ENCODE measurements at places on chromosomes 11 and 22.

- no peak for DNase-seq
These were observed 12.9 kb upstream of the ARFGAP3 start for GRCh38 chr22:42869888-42870480.

DNA sequence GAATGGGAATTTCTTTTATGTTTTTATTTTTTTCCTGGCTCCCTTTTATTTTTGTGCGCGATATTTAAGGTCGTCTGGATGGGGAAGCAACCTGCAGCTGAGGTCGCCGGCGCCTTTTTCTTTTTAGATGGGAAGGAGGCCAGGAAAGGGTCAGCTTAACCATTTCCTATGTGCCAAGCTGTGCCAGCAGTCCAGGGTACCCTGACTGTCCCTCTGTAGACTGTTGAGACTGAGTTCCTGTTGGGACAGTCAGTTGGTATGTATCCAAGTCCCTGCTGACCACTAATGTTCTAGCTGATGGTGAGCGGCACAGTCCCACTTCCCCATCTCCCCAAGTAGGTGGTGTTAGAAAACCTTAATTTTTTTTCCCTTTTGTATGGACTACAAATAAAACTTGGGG is 10.5 kb downstream of the RBM14 start:
- no peak for DNase-seq

GRCh38 chr11:85266646-85267045 is 360.5 kb downstream of the DLG2 start:
- DNase-seq: no peak

DNA sequence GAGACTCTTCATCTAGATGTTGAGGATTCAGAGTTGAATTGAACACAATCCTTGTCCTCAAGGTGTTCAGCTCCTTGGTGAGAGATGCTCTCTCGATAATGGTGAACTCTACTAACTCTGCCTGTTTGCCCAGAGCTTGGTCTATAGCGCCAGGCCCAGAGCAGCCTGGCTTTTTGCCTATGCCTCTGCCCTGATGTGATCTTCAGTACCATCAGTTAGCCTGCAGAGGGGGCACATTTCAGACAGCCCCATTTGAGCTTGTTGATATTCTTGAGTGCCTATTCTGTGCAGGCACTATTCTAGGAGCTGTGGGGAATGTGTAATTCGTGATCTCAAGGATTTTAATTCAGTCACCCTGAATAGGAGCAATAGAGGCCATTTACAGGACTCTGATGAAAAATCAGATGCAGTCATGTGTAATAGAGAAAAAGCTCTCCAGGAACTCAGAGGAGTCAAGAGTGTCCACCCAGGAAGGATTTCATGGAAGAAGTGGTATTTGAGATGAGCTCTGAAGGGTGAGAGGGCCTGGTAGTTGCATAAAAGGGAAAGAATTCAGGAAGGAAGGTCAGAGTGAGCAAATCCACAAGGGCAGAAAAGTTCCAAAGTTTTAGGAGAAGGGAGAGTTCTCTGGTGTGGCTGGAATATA is 19.3 kb downstream of the GTPBP1 start:
- DNase-seq: peak; percentile 57

DNA sequence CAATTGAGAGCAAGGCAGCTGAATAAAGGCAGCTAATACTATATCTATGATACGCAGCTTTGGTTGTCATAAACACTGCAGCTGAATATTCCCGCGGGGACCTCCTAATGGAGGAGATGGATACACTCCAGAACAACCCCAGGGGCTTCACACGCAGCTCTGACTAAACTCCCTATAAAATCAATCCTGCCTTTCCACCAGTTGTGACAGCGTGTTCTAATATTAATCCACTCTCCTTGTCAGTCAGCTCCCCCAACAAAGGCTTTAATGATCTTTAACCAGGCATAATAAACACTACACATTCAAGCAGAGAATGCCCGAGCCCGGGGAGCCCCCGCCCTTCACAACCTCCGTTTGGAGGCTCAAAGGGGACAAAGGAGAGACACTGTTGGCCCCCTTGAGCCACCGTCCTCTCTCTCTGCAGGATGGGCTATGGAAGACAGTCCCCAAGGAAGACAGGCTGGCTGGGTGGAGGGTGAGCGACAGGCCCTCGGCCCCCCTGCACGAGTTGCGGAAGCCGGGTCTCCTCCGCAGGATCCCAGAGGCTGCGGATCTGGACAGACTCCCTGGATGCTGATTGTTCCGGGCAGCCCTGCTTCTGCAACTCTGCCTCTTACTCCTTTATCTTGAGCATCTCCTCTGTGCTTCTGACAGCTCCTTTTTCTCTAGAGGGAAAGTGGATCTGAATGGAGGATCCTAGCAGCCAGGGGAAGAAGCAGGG is 565.2 kb downstream of the BUD13 start:
- no peak for DNase-seq

DNA sequence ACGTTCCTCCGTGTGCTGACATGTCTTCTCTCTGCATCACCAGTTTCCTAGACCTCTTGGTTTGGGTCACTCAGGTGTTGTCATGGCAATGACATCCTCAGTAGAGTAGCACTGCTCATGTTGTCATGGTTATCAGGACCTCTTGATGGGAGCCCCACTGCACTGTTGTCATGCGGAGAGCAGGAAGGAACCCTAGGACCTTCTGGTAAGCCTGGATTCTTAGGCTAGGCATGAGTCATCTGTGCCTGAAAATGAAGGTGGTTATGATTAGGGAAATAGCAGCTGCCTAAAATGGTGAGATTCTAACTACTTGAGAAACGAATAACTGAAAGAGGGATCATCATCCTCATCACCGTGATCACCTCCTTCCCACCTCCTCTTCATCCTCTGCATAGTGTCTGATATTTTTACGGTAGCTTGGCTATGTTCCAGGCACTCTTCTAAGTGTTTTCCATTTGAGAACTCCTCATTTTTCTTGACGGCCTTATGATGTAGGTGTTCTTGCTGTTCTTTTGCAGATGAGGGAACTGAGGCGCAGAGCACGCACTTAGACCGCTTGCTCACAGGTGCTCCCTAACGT is 858.4 kb downstream of the NTM start:
- DNase-seq: peak; percentile 31

- peak; percentile 55 for DNase-seq
These were observed 92.2 kb upstream of the PLET1 start for GRCh38 chr11:112352907-112353306.

- DNase-seq: no peak
These were observed 8.2 kb downstream of the REXO2 start for GRCh38 chr11:114447444-114447843.

DNA sequence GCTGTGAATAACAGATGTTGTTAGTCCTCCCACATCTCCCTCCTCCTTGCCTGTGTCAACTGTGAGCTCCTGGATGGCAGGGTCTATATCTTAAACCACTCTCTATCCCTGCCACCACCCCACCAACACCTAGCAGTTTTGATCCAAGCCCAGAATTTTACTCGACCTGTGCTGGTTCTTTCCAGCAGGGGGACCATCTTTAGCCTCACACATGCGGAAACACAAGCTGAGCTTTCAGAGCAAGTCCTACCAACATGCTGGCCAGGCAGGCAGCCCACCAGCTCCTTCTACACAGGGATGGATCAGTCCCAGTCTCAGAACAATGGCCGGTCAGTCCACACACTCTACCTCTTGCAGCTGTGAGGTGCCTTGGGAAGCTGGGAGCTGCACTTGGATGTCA is 231.5 kb downstream of the NXPE2 start:
- DNase-seq: no peak

DNA sequence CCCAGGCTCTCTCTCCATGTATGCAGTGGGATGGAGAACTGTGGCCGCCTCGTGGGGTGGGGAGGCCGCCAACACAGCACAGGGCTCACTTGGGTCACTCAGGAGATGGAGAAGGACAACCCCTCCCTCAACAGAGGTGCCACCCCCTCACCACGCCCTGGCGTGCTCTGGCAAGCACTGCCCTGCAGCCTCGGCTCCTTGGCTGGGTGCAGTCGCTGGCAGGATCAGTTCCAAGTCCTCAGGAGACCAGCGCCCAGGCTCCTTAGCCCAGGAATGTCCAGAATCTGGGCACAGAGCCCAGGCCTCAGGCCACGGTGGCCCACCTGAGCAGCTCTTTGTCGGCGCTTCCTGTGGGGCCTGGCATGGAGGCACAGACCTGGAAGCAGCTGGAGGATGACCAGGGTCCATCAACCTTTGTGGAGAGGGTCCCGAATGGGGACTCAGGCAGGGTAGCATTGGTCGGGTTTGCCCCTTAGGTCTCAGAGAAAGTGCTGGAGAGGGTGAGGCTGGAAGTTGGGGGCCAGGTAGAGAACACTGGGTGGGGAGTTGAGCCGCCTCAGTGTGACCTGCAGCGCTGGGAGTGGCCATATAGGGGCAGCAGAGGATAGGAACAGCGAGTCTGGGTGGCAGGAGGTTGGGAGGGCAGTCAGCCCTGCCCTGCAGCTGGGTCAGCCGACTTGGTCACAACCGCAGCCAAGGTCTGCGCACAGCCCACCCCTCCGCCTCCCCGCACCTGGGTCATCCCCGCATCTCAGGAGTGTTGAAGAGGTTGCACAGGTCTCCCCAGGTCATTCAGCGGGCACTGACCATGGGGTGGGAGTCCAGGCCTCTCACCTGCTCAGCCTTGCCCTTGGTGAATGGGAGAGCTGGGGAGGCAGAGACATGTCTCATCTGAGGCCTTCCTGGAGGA is 8.2 kb downstream of the SUSD2 start:
- DNase-seq: peak; percentile 57

- DNase-seq: no peak
These were observed 158.4 kb downstream of the TEAD1 start for GRCh38 chr11:12832480-12833224.

GRCh38 chr11:120128392-120129119 is 9.4 kb downstream of the TRIM29 start:
- peak; percentile 98 for DNase-seq

DNA sequence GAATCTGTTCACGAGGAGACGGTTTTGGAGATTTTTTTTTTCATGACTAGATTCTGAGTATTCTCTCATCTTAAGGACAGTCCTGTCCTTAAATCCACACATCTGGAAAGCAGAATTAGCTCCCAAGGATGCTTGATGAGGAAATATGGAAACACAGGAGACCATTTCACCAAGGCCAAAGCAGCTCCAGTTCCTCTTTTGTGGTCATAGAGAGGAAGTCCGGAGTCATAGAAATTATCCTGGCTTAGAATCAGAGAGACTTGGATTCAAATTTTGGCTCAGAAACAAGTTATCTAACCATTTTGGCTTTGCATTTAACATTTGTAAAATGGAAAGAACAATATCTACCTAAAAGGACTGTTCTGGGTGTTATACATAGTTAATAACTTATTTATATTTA is 7.3 kb upstream of the TEAD1 start:
- DNase-seq: no peak

DNA sequence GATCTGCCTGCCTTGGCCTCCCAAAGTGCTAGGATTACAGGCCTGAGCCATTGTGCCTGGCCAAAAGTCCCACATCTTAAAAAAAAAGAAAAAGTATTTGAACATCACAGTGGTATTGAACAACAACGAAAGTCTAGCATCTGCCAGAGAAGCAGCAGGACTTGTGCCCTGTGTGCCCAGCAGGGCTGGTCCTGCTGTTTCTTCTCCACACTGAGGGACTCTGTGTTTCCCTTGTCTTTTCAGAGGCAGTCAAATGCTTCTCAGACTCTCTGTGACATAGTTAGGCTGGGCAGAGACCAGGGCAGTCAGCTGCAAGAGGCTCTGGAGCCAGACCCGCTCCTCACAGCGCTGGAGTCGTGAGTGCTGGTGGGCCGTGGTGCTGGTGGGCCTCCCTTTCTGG is 56.2 kb downstream of the SBF1 start:
- DNase-seq: no peak

DNA sequence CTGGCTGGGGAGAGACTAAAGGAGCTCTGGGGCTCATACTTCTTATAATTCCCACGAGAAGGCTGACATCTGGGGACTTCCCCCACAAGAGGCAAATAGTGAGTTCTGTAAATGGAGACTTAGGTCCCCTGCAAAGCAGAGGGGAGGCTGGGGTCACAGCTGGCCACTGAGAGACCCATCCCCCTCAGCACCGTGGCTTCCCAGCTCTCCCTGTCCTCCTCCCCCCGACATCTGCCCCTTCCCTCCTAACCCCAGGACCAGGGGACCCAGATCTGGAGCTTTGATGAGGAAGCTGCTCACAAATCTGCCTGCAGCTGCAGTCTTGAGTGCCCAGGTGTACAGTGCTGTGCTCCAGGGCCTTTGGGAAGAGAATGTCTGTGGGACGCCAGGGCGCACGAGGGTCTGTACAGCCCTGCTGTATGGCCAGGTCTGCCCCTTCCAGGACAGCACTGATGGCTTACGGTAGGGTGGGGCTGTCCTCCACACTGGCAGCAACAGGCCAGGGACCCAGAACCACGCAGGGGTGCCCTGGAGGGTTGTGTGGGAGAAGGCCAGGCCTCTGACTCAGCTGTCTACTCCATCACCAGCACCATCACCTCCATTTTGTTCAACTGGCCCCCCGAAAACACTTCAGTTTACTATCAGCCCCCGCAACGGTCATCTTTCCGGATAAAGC is 1.1 kb downstream of the RGL4 start:
- DNase-seq: no peak

- peak; percentile 15 for DNase-seq
These were observed 398.6 kb upstream of the ANO5 start for GRCh38 chr11:21794306-21794705.

DNA sequence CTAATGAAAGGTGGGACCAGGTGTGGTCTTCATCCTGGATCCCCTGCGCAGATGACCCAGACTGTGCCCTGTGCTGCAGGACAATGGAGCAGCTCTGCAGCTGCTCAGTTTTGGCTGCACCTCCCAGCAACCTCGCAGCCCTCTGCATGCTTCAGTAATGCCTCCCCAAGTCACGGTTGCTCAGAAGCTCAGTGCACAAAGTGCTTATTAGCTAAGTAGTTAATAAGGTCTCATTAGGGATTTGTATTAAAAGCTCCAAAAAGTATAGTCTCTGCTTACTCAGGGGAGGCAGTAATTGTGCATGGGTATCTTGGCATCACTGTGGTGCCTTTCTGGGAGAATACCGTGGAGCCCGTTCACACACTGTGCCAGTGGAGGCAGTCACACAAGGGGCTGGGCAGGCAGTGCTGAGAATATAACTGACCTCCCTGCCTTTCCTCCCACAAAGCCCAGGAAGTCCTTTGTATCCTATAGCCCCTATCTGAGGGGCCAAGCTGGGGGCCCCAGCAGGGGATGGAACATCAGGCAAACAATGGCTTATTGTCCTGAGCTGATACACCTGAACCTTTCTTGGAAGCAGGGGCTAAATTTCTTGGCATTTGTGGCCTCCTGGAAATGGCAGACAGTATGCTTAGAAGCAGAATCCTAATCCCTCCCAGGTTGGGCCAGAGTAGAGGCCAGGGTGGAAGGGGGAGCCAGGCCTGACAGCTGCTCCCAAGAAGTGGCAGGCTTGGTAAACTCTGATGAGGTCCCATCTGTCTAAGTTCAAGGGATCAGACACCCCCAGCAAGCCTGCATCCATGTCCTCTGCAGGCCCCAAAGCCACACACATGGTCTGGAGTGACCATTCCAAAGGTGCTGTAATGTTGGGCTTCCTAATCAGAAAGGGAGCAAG is 125.5 kb upstream of the PARVA start:
- DNase-seq: no peak
